ENCODE measurements at places on chromosomes 7 and 10.
A peak's percentile ranks its signal among the peaks of the same experiment; 100 is the strongest.

DNA sequence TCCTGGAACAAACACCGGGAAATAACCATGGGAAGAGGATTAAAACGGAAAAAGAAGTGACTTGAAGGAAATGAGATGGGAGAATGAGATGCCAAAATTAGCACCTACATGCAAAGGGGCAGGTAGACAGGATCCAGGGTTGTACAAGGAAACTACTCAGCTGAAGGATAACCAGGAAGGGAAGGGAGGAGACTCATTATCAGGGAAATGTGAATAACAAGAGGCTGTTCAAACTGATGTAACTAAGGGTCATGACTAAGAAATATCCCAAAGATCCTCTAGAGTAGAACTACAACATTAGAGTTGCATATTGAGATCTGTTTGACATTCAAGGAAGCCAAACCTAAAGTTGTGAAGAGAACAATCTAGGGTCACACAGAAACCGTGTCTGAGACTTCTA, 166.2 kb upstream of the SP8 start:
- no peak for DNase-seq

DNA sequence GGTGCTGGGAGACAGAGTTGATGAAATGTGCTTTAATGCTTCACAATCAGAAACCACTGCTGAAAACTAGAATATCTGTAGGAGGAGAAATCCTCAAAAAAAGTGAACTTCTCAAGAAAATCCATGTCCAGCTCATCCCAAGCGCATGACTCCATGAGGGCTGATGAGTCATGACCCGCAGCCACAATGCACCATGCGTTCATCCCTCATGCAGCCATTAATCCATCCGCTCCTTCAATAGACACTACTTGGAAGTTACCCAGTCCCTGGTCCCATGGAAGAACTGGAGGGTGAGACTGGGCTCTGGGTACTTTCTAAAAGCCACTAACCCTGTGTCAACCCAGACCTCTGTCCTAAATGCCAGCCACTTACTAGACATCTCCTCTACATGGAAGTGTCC, 24.4 kb downstream of the TMEM273 start:
- DNase-seq = peak; percentile 50

DNA sequence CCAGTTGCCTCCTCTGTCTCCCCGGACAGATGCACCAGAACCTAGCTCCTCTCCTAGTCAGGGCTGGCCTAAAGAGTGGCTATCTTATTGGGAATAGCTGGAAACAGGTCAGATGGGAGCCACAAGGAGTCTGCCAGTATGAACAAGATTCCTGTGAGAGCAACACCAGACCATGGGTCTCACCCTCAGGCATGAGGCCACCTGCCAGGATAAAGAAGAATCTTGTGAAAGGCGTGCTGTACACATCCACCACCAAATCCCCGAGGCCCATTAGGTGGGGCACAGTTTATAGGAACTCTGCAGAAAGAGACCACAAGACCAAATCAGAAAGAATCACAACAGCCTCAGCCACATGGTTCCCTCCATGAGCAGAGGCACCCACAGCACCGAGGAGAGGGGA, 325.9 kb downstream of the TNS3 start:
- DNase-seq = no peak

- DNase-seq = peak; percentile 68
These were observed 340.0 kb upstream of the MEOX2 start for GRCh38 chr7:16026253-16027020.

DNA sequence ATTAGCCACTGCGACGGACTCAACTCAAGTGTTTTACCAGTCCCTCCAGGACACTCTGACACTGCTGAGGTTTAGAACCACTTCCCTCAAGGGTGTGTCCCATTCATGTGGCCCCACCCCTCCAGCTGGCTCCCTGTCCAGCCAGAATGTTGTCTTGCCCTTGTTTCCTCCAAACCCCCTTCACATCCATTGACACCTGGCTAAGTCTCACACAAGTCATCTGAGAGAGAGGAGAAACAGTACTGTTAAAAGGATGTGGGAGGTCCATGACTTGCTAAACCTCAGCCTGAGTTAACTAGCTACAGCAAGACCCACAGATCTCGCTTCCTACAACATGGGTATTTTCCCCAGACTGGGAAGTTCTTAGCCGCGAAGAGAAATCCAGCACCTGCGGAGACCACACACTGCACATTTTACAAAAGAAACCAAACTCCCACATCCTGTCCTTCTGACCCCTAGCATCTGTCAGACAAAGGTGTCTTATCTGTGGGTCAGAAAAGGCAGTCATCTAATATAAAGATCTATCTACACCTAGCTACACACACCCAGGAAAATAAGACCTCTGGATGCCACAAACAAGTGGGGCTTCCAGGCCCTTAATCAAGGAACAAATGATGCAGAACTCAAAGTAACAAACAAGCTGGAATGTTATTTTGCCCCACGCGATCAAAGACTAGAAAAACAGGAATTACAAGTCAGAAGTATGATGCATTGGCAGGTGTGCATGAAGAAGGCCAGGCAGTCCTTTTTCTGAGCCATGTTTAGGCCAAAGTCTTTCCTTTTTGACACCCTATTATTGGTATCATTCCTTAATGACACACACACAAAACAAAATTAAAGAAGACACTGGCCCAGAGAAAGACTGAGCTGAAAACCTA, 13.9 kb downstream of the OSBPL3 start:
- DNase-seq = no peak

- DNase-seq = no peak
These were observed 314.9 kb upstream of the AUTS2 start for GRCh38 chr7:69283421-69283820.

- DNase-seq = no peak
These were observed 51.6 kb upstream of the MPP7 start for GRCh38 chr10:28354511-28354910.

GRCh38 chr10:112507988-112508387, 61.0 kb downstream of the VTI1A start:
- DNase-seq = no peak

- peak; percentile 40 for DNase-seq
These were observed 1.5 kb downstream of the CDK13 start for GRCh38 chr7:39951226-39952194.

DNA sequence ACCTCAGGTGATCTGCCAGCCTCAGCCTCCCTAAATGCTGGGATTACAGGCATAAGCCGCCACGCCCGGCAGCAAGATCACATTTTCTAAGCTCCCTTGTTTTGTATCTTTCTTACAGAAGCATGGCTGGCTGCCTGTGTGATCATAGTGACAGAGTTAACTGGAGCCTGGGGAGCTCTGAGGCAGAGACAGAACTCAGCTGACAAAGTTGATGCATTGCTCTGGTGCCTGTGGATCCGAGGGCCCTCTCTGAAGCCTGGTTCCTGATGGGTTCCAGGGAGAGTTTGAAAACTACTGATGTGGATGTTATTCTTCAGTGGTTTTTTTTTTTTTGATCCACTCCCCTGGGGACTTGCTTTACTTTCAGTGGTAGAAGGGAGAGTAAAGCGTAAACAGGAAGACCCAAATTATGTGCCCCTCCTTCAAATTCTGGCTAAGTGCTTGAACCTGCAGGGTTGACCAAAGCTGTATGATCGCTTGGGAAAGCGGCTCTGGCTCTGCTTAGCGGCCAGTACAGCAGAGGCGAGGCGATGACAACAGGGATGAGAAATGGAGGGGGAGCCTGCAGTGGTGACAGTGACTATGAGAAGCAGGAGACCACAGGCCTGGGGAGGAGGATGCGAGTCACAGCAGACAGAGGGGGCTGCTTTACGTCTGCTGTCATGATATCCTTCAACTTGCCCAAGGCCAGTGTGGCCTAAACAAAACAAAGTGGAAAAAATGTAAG, 6.8 kb upstream of the EFCAB10 start:
- peak; percentile 23 for DNase-seq

DNA sequence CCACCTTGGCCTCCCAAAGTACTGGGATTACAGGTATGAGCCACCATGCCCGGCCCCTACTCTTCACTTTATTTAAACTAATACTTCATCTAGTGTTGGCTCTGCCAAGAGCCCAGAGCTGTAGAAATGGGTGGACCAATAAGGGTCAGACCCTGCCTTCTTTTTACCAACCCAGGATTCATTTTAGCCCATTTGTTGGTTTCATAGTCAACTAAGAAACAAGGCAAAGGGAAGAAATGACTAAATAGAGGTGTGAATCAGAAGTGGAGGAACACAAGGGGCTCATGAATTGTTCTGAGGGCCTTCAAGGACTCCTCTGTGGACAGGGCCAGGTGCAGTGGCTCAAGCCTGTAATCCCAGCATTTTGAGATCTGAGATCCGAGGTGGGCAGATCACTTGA, 1.1 kb downstream of the ANKRD2 start:
- no peak for DNase-seq

- no peak for DNase-seq
These were observed 228.6 kb downstream of the MGMT start for GRCh38 chr10:129695671-129696070.

DNA sequence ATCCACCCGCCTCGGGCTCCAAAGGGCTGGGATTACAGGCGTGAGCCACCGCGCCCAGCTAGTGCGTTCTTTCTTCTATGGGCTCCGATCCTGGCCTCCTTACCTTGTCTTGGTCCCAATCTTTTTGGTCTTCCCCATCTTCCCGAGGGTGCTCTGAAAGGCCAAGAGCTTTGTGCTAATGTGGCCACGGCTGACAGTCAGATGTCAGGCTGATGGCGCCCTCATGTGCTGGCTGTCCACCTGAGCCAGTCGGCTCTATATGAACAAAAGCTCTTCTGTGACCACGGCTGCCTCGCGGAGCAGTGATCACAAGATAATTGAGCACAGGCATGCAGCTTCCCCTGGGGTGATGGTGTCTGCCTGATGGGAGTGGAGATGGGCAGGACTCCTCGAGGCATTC, 11.0 kb upstream of the AHCYL2 start:
- DNase-seq = peak; percentile 30

- DNase-seq = no peak
These were observed 50.7 kb upstream of the SVIL start for GRCh38 chr10:29685506-29685905.

DNA sequence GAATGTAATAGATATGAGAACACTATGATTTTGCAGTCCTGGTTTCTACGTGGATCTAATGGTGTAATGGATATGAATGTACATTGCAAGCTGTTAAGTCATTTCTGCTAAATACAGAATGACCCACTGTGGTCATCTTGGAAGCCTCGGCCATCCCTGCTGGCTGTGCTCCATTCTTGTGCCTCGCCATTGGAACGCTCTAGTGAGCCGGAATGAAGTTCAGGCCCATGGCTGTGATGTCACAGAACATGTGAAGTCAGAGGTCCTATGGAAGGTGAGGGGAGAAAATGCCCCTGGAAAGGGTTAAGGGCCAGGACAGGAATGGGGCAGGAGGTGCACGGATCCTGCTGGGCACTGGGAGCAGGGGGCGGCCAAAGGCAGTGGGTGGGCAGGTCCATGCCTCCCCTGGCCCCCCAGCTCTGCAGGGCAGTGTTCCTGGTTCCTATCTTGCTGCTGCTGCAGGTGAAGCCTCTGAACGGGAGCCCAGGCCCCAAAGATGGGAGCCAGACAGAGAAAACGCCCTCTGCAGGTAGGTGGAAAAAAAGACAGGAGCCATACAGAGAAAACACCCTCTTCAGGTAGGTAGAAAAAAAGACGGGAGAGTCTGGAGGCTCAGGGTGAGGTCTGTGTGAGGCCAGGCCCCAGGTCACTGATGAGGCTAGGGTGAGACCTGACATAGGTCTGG, at the start of gene LLCFC1:
Gene LLCFC1, plus strand, starts transcription at position 259 of the 685 bp plus-strand sequence. Its CDS starts 138 bp downstream, at position 397.
- no peak for DNase-seq

- DNase-seq = no peak
These were observed 31.1 kb downstream of the PLXDC2 start for GRCh38 chr10:19847321-19847720.

- DNase-seq = peak; percentile 73
These were observed at the start of gene VSIR for GRCh38 chr10:71773221-71773971. VSIR (minus strand) TSS chr10:71773520; CDS start chr10:71773439, 81 bp downstream.

GRCh38 chr7:98869597-98870120, at the start of gene TMEM130:
TMEM130 (minus strand) TSS chr7:98870014; CDS start chr7:98869861, 153 bp downstream.
- peak; percentile 45 for DNase-seq

DNA sequence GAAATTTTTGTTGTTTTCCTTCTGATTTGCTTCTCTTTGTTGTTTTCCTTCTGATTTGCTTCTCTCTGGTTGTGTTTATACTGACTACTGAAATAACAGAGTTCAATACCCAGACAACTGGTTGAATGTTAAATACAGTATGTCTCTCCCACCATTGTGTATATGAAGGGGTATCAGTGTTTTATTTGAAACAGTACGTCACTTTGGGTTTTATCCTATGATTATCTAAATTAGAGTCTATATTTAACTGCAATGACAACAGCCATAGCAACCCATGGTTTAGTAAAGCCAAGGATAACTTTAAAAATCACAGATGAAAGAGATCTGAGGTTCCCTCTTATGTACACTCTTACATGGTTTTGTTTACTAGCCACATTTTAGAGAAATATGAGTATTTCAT, 141.3 kb downstream of the GNAT3 start:
- no peak for DNase-seq

DNA sequence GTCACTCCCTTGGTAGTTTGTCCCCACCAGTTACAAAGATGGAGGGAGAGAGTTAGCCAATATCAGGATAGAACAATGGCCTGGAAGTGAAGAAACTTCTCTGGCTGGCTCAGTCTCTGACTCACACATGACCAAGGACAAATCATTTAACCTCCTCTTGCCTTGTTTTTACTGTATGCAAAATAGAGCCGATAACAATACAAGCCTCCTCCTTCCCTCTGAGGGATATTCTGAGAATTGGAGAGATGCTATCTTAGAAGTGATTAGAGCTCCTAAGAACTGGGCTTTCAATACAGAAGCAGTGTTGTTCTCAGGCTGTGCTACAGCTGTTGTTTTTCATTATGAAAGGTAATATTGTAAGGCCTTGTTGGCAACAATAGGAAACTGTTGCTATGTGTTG, 87.7 kb upstream of the EGR2 start:
- DNase-seq = no peak

- no peak for DNase-seq
These were observed 36.1 kb downstream of the NUDCD3 start for GRCh38 chr7:44454348-44454747.

DNA sequence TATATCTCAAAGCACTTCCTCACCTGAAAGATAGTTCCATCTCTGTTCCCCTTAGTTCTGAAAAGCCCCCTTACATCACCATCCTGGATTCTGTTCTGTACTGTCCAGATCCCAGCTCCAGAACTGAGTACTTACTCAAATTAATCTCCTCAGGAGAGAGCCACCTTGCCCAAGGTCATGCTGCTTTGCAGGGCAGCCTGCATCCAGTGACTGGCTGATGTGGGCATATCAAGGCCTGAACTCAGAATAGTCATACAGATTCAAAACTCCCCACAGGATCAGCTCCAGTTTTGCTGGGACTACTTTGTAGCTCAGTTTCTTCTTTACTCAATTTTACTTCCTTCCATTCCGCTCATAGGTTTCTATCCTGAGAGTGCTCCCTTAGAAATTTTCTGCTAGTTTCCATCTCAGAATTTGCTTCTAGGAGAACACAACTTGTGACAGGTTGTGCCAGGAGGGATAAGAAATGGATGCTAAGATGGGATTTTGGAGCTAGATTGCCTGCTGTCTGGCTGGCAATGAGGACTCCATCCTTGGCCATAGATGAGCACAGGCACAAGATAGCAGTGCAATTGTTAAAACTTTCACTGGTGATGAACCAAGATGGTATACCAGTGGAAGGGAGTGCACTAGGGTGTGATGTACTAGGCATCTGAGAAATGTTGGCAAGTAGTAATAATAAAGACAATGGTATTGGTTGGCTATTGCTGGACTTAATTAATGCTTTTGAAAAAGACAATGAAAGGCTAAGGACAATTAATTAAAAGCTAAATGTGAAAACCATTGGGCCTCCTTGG, 17.3 kb downstream of the SRGN start:
- DNase-seq = no peak

GRCh38 chr10:62195675-62195926, 73.0 kb downstream of the RTKN2 start:
- DNase-seq = no peak

GRCh38 chr7:30448461-30449189, 30.0 kb downstream of the NOD1 start:
- no peak for DNase-seq

All from foreskin fibroblast (primary cell).